ENCODE measurements at places on chromosomes 16 and 17.

- DNase-seq, result no peak
Observed at GRCh38 chr17:33628500-33629346, 335.6 kb upstream of the ASIC2 start.

DNA sequence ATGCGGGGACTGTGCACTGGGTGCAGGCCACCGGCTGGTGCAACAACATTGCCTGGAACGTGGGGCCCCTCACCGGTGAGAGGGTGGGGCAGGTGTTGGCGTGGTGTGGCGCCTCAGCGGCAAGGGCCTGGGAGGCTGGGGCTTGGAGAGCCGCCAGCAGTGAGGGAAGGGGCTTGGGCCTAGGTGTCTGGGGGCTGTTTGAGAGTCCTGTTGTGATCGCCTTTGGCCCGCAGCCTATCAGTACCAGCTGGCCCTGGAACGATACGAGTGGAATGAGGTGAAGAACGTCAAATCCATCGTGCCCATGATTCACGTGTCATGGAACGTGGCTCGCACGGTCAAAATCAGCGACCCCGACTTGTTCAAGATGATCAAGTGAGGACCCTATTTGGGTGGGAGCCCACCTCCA is 2.6 kb upstream of the TMEM88 start:
- DNase-seq, result no peak

DNA sequence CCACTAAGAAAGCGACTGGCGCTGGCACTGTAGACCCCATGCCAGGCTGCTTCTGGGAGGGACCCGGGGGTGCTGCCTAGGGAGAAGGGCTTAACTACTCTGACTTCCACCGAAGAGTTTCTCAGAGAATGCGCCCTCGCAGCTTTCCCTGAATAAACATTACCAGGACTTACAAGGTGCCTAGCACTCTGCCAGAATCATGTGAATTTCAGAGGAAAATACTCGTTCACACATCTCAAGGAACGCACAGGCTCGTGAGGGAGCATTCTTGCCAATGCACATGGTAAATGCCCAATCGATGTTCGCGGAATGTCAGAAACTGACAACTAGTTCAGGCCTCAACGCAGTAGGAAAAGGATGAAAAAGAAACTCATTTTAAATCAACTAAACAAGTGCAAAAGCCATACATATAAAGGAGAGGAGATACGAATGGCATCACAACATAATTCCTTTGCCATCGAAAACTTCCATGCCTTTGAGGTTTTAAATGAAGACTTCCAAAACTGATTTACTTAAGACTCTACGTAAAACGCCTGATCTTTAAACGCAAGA is 999 bp downstream of the CMC2 start:
- DNase-seq, result no peak

- DNase-seq, result peak; percentile 89
Observed at GRCh38 chr17:45430738-45431530, 1.7 kb downstream of the ARHGAP27 start.

GRCh38 chr17:80941743-80942422 is 49.8 kb upstream of the CHMP6 start:
- DNase-seq, result no peak

- DNase-seq, result peak; percentile 79
Observed at GRCh38 chr17:47663912-47664623, 14.3 kb downstream of the KPNB1 start.

GRCh38 chr16:15950161-15950854 is 892 bp downstream of the ABCC1 start:
- DNase-seq, result no peak
